ENCODE measurements at places on chromosomes 16 and 17.

GRCh38 chr16:56669005-56669839 lies at the start of gene MT1H:
Gene MT1H (plus strand): TSS chr16:56669814. CDS start chr16:56669885, 71 bp downstream.
- no peak for DNase-seq

GRCh38 chr17:71764505-71764904 lies 356.3 kb upstream of the SOX9 start:
- no peak for DNase-seq

- no peak for DNase-seq
These were observed 468.8 kb upstream of the KIF2B start for GRCh38 chr17:53353919-53354351.

DNA sequence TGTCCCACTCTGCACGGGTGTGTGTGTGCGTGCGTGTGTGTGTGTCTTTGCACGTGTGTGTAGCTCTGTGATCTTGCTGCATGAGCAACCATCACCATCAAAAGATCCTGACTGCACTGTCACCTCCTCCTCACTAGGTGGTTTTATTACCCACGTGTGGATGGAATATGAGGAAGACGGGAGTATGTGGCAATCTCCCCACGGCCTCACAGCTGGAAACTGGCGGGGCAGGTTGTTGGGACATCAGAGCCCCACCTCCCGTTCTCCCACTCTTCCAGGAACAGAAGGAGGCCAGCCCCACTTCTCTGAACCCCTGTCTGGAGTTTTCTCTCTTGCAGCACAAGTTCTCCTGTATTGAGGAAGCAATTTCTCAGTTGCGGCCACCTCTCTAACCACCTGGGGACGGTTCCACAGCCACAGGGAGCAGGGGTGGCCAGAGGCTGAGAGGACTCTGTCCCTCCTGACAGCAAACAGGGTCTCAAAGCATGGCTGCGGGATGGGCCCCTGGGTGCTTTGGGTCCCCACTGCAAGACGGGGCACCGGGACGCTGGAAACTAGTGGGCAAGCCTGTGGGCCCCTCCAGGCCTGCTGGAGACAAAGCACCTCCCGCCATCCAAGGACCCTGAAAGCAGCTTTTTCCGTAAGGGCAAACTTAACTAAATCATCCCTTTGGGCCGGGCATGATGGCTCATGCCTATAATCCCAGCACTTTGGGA lies 27.9 kb upstream of the ATP2C2 start:
- DNase-seq: no peak

- DNase-seq: no peak
These were observed 44.8 kb downstream of the C16orf82 start for GRCh38 chr16:27111486-27111885.

GRCh38 chr17:27430882-27431491 lies 25.3 kb upstream of the KSR1 start:
- DNase-seq: peak; percentile 21

Measured in activated CD4-positive, alpha-beta T cell treated with anti-CD3 and anti-CD28 coated beads, Interleukin-2, amount 50 U/mL, for 48 hours (primary cell).